ENCODE measurements at places on chromosomes 1 and 21. TPM values are rescaled to one million over a fixed set of nuclear protein-coding genes. Genes with fewer than 3 reads are reported as not detected.

- H3K4me3 ChIP-seq: no peak overlapping the region
- no peaks in the 10 kb centered on the region for H3K36me3 ChIP-seq
- no peak for DNase-seq
- no peaks in the 10 kb centered on the region for H3K4me1 ChIP-seq
- H3K27ac ChIP-seq: no peak overlapping the region
- H3K27me3 ChIP-seq: no peaks in the 10 kb centered on the region
These were observed 16.9 kb upstream of the RAB3B start for GRCh38 chr1:52007215-52008002.

- no peaks in the 10 kb centered on the region for H3K27me3 ChIP-seq
- no peak for DNase-seq
- H3K4me3 ChIP-seq: no peak overlapping the region
- H3K4me1 ChIP-seq: peaks cover 6% of the 10 kb centered on the region
These were observed 30.6 kb downstream of the PKNOX1 start for GRCh38 chr21:43004926-43005325.

GRCh38 chr1:215720126-215720525 is 153.0 kb downstream of the KCTD3 start:
- H3K27ac ChIP-seq: no peak overlapping the region
- no peaks in the 10 kb centered on the region for H3K4me1 ChIP-seq
- H3K36me3 ChIP-seq: no peaks in the 10 kb centered on the region
- H3K4me3 ChIP-seq: no peak overlapping the region
- DNase-seq: no peak
- no peaks in the 10 kb centered on the region for H3K27me3 ChIP-seq

The CFAP74 gene
- 1.0 TPM for total RNA-seq

DNA sequence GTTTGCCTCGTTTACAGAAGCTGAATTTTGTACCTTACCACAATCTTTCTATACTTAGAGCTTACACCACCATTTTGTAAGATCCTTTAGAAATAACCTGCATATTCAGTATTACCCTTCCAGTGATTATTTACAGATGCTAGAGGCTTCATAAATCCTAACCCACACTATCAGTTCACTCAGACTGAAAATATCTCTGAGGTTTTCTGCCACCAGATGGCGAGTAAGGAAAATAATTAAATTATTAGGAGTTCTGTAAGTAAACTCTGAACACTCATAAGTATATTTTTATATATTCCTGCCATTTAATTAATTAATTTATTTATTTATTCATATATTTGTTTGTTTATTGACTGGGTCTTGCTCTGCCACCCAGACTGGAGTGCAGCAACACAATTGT is 1635.2 kb downstream of the PLA2G4A start:
- no peaks in the 10 kb centered on the region for H3K4me1 ChIP-seq
- no peaks in the 10 kb centered on the region for H3K27me3 ChIP-seq
- H3K36me3 ChIP-seq: no peaks in the 10 kb centered on the region
- H3K27ac ChIP-seq: no peak overlapping the region

- no peaks in the 10 kb centered on the region for H3K27me3 ChIP-seq
- H3K4me1 ChIP-seq: no peaks in the 10 kb centered on the region
- no peak overlapping the region for H3K4me3 ChIP-seq
- DNase-seq: no peak
- H3K27ac ChIP-seq: no peak overlapping the region
These were observed 213.1 kb downstream of the KAZN start for GRCh38 chr1:14811573-14811972.

The KCNJ10 gene
- 0.58 TPM for total RNA-seq

GRCh38 chr1:95685081-95685480 is 451.1 kb downstream of the RWDD3 start:
- H3K4me3 ChIP-seq: no peak overlapping the region
- no peaks in the 10 kb centered on the region for H3K4me1 ChIP-seq
- no peaks in the 10 kb centered on the region for H3K36me3 ChIP-seq

The EXTL1 gene
- not detected for total RNA-seq

All from uterus (tissue), 4 donors.